Non-pigmented ciliary epithelial cell (primary cell): ENCODE measurements at places on chromosomes 1 and 21.

DNA sequence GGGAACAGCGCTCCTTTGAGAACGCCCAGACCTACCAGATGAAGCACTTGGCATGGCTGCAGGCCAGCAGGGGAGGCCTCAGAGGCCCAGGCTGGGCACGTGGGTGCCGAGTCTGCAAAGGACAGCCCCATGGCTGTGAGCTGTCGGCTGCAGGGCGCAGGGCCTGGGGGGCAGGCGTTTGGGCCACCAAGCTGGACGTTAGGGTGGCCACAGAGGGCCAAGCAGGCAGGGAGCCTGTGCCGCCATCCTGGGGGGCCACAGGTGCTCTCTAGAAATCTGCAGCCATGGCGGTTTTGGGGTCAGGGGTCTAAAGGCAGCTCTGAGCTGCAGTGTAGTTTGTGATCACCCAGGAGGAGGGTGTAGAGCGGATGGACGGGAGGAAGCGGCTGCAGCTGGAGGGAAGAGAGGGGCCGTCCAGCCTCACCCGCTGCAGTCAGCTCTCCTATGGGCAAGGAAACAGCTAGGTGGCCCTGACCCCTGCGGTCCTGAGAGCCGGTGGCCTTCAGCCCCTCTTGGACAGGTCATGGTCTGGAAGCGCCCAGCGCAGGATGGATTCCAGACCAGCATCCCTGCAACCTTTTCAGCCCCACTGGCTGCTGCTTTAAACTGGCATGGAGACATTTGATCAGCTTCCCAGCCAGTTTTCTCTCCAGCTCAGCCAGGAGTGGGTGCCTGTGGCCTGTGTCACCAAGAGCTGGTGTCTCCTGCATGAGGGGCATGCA is 11.0 kb downstream of the IBA57 start:
- DNase-seq: no peak

DNA sequence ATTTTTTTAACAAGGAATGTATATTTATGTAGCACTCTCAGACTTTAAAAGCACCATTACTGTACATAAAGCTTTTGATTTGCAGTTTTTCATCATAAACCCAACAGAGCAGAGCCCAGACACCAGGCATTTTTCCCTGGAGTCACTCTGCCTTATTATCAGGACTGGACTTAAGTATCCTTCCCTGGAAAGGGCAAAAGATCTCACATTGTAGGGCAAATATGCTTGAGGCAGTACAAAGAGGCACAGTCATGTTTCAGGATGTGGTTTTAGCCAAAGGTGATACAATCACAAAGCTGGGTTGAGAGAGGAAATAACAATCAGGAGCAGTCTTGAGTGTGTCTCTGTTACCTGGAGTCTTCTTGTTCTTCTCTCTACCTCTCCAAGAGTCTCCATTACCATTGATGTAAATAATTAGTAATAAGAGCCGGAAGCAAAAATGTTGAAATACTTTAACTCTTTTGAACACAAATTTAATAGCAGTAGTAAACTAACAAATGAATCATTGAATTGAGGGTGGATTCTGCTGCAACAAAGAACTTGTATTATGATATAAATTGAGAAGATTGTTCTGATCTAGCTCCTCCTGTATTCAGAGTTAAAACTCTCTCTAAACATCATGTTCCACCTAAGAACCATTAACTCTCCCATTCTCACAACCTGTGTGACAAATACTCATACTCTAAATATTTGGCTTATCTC is 160.5 kb downstream of the LTN1 start:
- peak; percentile 8 for DNase-seq

- DNase-seq: no peak
Observed at GRCh38 chr1:24154215-24154614, 11.3 kb upstream of the IL22RA1 start.

- no peak for DNase-seq
Observed at GRCh38 chr21:36265431-36265830, 54.6 kb upstream of the MORC3 start.

- peak; percentile 19 for DNase-seq
Observed at GRCh38 chr1:77900687-77901293, 12.4 kb downstream of the NEXN start.

- no peak for DNase-seq
Observed at GRCh38 chr21:45985471-45986315, 4.1 kb downstream of the COL6A1 start.

DNA sequence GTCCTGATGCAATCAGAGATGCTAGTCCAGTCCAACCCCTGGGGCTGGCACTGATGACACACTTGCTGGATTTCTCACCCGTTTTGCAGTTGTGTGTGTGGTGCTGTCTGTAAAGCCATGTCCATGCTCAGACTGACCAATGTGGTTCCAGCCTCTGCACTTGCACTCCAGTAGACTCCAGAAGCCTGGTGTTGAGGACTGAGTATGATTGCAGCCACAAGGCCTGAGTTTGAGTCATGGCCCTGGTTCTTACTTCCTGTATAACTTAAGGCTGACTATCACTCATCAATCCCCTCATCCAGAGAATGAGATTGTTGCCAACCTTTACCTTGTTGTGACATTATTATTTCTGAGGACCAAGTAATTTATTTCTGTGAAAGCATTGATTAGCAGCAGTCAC is 34.8 kb upstream of the IKBKE start:
- DNase-seq: no peak

DNA sequence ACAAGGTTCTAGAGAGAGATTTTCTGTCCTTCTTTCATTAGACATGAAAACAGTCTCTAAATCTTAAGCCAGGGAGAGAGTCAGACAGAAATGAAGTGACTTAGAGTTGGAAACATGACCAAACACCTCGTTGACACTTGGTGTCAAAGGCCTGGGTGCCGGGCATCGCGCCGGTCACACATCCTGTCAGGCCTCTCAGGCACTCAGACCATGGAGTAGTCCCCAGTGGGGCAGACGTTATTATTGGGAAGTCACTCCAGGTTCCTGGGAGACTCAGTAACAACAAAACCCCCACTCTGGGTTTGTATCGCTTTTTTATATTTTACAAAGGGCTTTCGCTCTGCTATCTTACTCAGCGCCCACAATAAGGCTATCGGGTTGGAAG is 25.8 kb downstream of the KCNN3 start:
- DNase-seq: no peak

- DNase-seq: peak; percentile 49
Observed at GRCh38 chr1:109959974-109960744, 24.4 kb upstream of the AHCYL1 start.

DNA sequence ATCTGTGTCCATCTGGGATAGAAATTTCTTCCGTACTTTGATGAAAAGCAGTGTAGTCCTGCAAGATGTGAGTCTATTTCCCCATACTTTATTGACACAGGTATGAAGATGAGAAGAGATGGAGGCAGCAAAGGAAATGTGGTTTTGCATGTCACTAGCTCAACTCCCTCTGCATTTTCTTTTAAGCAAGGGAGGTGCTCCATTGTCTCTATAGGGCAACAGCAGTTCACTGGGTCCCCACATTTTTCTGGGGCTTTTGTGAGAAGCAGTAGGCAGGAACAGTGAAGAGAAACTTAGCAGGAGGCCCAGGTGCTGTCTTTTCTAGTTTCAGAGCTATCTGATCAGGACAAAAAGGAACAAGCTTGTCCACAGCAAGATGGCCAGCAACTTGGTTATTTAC is 37.1 kb downstream of the C21orf91 start:
- DNase-seq: no peak

GRCh38 chr1:12712076-12712475 is 3.8 kb upstream of the AADACL3 start:
- no peak for DNase-seq

- DNase-seq: no peak
Observed at GRCh38 chr1:87044424-87044823, 130.0 kb downstream of the HS2ST1 start.

GRCh38 chr1:215376544-215377264 is 190.4 kb upstream of the KCTD3 start:
- no peak for DNase-seq

- no peak for DNase-seq
Observed at GRCh38 chr1:162364498-162364897, 12.2 kb downstream of the SPATA46 start.

DNA sequence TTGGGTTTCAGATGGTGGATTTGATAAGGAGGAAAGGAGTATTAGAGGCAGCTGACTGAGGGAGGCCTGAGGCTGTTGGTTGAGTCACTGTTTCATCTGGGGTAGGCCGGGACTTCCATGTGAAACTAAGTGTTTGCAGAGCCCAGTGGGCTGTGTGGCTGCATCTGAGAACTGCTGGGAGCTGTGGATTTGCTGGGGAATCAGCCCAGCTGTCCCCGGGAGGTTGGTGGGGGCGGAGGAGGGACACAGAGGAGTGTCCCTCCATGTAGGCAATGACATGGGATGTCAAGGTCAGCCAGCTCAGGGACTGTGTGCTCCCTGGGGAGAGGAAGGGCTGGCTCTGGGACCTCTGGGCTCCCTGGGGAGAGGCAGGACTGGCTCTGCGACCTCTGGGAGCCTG is 36.4 kb downstream of the SLC2A7 start:
- DNase-seq: no peak

DNA sequence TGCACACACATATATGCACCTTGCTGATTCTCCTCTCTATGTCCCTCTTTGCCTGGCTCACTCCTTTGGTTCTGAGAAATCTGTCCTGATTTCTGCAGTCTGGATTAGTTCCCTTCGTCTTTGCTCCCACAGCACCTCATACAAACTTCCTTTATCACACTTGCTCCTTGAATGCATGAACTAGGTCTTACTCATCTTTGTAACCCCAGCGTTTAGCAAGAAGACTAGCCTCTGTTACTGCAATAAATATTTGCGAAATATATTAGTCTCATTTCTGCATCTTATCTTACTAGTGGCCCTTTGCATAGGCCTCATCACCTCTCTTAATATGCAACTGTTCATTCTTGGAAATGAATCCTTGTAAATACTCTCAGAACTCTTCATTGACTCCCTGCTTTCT is 11.4 kb downstream of the SMYD2 start:
- no peak for DNase-seq

- DNase-seq: no peak
Observed at GRCh38 chr1:83029050-83029449, 969.9 kb downstream of the TTLL7 start.

- no peak for DNase-seq
Observed at GRCh38 chr1:101187297-101187696, 49.5 kb upstream of the S1PR1 start.

DNA sequence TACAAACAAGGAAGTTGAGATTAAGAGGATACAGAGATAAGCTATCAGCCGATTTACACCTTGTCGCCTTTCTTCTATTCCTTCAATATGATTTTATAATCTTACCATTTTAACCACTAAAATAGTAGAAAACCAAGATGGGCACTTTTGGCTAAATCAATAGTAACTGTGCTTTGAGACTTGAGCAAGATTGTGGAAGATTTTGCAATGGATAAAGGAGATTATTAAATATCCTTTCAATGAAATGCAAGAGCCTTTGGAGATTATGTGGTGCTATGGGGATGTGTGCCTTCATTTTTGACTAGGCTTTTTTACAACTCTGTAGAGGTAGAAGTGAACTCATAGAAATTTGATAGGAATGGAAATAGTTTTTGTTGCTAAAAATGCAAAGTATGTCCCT is 33.7 kb downstream of the ADAMTS1 start:
- no peak for DNase-seq

GRCh38 chr1:19793360-19794046 is 6.2 kb downstream of the TMCO4 start:
- no peak for DNase-seq

DNA sequence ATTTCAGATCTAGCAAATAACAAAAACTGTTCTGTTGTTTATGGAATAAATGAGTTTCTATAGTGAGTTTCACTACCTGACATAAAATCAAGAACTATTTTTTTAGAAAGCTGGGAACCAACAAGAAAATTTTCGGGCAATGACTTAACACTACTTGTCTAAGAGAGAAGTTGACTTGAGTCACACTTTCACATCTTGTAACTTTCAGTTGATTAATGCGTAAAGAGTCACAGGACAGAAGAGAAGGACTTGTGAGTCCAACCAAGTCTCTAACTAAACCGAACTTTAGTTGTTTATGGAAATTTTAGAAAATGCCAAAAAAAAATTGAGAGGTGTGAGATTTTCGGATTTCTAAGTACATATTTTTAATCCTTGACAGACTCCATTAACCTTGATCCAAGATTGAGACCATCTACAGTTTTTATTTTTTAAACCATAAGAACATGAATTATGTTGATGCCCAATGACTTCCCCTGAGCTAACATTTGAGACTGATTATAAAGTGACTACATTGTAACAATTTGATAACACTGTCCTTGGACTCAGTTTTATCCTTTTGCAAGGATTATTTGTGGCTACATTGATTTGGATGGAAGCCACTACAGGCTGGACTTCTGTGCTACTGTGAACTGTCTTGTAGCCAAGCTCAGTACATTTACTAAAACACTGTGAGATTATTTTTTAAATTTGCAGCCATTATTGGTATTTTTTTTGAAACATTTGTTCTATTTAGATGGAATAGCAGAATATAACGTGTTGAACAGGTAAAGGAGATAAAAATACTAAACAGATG is 284.0 kb downstream of the PTPRC start:
- no peak for DNase-seq

GRCh38 chr1:113605146-113605545 is 154.1 kb downstream of the PHTF1 start:
- DNase-seq: no peak

DNA sequence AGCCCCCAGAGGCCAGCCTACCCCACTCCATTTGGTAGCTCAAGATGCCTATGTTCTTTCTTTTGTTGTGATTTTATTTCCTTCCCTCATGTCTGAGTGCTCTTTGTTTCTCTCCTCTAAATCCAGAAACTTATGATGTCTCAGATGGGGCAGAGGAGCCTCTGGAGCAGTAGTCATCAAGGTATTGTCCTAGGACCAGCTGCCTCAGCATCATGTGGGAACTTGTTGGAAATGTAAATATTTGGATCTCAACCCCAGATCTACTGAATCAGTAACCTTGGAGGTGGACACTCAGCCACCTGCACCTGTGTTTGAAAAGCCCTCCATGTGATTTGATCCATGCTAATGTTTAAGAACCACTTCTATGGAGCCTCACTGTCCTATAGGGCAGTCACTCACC is 593.1 kb upstream of the PLXNA2 start:
- DNase-seq: no peak

DNA sequence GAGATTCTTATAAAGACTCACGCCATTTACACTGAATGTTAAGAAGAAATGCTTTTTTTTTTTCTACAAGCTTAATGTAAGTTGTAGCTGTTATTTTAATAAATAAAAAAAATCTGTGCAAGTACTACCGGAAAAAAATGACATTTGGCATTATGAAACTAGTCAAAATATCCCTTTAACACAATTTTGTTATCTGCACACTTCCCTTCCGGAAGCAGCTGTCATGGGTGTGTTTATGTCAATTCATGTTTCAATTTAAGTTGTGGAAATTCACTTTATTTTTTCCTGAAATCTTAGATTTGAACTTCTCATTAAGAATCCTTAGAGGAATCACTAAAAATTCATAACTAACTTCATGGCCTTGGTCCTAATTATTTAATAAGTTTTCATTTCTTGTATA is 308.1 kb downstream of the KCTD3 start:
- no peak for DNase-seq
